ENCODE measurements at places on chromosomes 3 and 15.
A peak's percentile ranks its signal among the peaks of the same experiment; 100 is the strongest.

DNA sequence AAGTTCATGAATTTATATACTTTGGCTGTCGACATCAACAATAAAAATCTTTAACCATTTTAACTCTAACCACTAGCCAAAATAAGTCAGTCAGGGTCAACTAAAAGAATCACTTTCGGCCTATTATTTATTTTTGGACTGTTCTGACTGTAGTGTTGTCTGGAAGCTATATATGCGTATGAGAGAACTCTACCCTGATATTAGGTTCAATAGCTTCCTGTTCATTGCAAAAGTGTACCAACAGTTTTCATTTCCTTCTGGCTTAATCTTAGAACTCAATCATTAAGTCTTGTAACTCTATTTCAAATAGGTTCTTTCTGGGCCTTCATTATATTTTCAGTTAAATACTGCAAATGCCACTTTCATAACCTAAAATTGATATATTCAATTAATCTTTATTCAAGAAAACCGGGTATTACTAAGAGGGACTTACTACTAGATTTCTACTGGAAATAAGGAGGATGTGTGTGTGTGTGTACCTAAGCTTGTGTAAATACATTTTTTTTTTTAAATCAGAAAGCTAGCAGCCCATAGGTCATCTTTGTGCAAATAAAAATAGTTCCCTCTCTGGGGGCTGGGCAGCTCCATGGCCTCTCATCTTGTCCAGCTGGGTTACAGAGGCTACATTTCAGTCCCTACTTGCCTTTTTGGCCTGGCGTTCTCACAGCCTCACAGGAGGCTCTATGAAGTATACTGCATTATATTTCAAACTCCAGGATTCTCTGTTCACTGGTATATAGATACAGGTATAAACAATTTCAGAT, 5.8 kb downstream of the SERPINI2 start:
- DNase-seq, result no peak

- peak; percentile 77 for DNase-seq
Measured at GRCh38 chr3:55000546-55000945, 72.7 kb upstream of the LRTM1 start.

DNA sequence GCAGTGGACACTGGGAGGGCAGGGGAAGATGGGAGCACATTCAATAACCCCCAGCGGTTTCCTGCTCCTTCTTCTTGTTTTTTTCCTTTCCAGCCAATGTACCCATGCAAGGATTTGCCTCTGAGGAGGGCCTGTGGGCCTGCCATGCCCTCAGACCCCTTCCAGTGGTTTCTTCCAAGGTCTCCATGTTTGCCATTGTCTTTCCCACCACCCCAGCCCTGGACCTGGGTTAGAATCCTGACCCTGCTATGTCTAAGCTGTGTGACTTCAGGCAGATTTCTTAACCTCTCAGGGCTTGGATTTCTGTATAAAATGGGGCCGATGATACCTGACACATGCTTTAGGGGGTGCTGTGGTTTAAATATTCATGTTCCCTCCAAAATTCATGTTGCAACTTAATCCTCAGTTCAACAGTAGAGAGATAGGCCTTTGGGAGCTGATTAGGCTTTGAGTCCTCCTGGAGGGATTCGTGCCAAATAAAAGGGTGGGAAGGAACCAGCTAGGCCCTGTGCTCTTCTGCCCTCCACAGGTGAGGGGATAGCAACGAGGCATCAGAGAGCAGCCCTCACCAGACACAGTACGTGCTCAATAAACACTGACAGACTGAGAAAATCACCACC, 46.3 kb upstream of the FLNB start:
- no peak for DNase-seq

- DNase-seq, result no peak
Measured at GRCh38 chr3:177421481-177421785, 224.2 kb upstream of the TBL1XR1 start.

DNA sequence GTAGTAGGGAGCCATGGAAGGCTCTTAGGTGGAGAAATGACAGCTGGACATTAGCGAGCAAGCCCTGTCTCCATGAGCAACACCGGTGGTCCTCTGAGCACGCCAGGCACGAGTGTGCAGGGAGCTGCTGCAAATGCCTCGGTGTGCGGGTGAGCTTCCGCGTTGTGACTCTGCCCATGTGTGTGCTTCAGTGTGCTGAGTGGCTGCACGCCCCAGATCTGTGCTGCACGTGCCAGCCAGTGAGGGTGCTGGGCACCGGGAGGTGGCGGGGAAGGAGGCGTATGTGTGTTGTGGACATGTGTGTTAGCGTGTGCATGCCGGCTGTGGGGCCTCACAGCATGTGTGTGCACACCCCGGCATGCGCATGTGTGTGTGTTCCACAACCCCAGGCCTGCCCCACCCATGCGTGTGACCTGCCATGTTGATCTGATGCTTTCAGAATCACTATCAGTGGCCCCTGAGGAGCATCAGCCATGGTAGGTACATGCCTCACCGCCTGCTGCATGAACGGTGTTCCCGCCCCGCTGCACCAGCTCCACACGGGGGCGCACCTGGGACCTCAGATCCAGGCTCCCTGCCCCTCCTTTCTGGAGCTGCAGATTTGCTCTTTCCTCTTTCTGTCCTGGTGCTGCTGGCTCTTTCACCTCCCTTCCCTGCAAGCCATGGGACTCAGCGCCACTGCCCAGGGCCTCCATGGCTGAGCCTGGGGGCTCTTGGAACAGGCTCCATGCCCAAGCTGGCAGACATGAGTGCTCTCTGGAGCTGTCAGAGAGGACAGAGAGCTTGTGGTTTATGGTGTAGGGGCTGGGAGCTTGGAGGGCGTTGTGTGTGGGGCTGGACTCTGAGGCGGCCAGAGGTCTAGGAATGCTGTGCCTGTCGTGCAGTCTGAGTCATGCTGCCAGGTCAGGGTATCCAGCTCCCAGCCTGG, 169.4 kb downstream of the TBC1D2B start:
- DNase-seq, result peak; percentile 65

DNA sequence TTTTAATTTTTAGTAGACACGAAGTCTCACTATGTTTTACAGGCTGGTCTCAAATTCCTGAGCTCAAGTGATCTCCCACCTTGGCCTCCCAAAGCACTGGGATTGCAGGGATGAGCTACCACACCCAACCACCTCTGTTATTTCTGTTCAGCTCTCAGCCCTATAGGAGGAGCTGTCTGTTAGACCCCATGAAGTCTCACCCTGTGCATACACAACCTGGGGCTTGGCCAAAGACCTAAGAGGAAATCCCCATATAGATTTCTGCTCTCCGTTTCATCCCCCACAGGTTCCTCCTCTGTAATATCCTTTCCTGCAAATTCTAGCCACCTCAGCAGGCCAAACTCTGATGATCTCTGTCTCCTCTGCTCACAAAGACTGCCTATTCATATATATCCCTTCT, 56.6 kb upstream of the CTDSPL2 start:
- DNase-seq, result no peak

DNA sequence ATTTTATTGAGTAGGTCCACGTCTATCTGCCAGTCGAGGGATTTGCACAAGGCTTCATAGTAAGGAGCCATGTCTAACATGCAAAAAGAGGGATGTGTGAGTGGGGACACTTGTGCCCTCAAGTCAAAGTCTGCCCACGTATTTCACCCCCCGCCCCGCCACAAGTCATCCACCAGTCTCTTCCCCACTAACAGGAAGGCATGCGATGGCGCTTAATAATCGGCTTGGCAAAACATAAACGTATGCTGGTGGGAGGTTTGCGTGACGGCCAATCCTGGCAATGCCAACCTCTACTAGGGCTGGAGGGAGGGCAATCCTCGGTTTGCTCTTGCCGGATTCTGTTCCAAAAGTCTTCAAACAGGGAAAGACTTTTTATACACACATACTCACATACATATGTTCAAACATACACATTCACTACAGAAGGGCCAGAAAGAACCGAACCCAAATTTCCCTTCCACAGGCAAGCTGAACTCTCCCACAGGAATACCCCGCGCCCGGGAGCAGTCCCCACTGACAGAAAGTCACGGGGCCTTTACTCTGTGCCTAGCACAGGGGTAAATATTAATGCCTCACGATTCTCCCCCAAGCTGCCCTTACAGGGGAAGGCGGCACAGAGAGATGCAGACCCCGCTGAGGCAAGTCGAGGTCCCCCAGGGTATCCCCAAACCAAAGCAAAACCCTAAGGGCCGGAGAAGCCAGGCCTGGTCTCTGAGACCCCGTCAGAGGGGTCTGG, 675 bp downstream of the PSMD6 start:
- peak; percentile 38 for DNase-seq

- DNase-seq, result no peak
Measured at GRCh38 chr3:76728426-76728825, 311.5 kb upstream of the ROBO2 start.

Data from MG63 (cell line).